ENCODE measurements at places on chromosomes 3 and 15. TPM values are rescaled to one million over a fixed set of nuclear protein-coding genes. Genes with fewer than 3 reads are reported as not detected.

GRCh38 chr3:184781801-184782200 is 30.2 kb upstream of the VPS8 start:
- DNase-seq: no peak

SPATA12 gene
- not detected for total RNA-seq

DNA sequence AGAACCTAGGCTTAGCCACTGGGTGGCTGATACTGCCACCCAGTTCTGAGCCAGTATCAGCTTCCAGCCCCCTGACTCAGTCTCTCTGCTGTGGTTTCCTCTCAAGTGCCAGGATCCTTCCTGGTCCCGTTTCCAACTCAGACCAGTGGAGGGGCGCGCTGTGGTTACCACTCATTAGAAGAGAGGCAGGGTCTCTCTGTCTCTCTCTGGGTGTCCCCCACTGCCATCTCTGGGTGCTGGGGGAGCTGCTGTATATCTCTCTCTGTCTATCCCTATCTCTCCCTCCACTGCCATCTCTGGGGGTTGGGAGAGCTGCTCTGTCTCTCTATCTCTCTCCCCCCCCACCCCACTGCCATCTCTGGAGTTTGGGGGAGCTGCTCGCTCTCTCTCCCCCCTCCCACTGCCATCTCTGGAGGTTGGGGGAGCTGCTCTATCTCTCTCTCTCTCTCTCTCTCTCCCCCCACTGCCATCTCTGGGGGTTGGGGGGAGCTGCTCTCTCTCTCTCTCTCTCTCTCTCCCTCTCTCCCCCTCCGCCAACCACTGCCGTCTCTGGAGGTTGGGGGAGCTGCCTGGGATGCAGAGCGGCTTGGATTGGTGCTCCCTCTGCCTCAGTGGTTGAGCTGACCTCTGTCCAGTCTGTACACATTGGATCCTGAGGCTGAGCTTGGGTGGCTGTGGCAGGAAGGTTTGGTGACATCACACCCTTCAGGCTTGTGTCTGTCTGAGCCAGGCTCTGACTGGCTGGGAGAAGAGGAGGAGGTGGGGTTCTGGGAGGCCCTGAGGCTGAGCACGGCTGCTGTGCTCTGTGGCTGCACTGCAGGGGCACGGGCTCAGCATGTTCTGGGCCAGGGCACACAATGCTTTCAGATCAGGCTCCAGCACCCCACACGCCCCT is 98.9 kb downstream of the APBA2 start:
- no peak for DNase-seq

GRCh38 chr15:92745845-92746271 is 90.3 kb upstream of the FAM174B start:
- no peak for DNase-seq

DNA sequence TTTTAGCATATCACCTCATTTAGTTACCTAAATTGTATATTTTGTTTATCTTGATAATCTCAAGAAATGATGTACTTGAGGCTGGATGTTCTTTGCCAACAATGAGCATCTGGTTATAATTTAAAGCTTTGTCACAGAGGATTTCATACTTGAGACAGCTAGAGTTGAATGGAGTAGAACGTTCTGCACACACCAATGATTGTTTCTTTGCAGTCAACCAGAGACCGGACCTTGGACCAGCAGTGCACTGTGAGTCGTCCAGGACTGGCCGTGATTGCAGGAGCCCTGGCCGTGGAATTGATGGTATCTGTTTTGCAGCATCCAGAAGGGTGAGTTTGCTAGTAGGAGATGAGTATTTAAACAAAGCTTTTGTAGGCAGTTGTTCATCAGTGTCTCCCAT is 90.4 kb downstream of the ATG7 start:
- DNase-seq: no peak

MED12L gene
- total RNA-seq: 0.59 TPM

DGKG gene
- 7.8 TPM for total RNA-seq

DNA sequence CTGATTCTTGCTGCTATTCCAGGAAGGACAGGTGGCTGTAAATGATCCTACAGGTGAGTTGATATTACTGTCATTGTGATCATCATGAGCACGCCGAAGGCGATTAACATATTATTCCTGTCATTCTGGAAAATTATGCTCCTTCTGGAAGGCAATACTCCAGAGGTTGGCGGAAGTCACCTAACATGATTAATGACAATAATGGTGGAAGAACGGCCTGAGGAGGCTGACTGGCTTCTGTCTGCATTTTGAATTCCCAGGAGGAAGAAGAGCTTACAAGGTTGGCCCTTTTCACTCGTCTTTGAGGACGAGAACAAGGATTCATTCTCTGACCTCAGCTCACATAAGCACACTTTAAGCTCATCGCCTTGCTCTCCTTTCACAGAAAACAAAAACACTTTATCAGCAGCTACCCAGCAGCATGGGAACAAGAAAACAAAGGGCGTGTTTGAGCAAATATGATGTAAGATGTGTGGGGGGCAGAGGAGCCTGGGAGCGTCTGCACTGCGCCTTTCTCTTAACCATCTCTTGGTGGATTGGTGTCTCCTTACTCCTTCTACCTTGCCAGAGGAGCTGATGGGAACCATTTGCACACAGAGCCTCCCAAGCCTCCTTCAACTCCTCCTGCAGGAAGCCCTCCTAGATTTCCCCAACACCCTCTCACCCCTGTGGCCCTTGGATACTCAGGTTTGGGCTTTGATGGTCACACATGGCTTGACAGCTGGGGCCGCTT is 23.0 kb downstream of the ACSBG1 start:
- no peak for DNase-seq

DNA sequence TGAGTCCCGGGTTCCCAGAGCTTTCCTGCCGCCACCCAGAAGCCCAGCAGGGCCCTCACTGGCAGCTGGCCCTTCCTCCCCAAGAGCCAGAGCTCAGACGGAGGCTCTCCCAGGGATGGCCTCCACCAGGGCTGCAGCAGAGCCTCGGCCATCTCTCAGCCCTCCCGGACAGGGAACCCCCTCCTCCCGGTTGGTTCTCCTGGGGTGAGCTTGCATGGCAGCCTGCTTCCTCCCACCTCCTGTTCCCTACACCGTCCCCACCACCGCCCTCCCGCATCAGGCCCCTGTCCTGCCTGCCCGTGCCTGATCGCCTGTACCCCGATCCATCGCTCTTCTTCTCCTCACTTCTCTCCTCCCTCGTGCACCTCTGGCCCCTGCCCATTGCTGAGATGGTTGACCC is 24.1 kb upstream of the MUC4 start:
- DNase-seq: no peak

SLC38A3 gene
- total RNA-seq: 166 TPM
